ENCODE measurements at places on chromosomes 11 and 22.

DNA sequence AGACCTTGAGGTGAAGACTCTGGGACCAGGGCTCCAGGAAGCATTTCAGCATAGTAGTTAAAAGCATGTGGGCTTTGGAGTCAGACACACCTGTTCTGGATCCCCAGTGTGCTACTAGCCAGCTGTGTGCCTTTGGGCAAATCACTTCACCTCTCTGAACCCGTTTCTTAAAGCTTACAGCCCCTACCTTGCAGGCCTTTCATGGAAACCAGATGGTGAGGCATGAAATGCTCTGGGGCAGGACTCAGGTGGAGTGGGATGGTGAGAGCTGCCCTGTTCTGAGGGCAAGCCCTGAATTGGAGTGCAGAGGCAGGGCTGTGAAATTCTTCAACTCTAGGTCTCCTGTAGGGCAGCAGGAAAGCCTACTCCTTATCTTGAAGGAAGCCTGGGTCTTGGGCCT is 10.5 kb downstream of the UCP2 start:
- no peak for DNase-seq

GRCh38 chr11:116651098-116651736 is 121.6 kb downstream of the BUD13 start:
- no peak for DNase-seq

- no peak for DNase-seq
Observed at GRCh38 chr11:14774721-14775120, 117.3 kb downstream of the CYP2R1 start.

GRCh38 chr11:9462806-9463537 is 2.2 kb downstream of the ZNF143 start:
- no peak for DNase-seq

DNA sequence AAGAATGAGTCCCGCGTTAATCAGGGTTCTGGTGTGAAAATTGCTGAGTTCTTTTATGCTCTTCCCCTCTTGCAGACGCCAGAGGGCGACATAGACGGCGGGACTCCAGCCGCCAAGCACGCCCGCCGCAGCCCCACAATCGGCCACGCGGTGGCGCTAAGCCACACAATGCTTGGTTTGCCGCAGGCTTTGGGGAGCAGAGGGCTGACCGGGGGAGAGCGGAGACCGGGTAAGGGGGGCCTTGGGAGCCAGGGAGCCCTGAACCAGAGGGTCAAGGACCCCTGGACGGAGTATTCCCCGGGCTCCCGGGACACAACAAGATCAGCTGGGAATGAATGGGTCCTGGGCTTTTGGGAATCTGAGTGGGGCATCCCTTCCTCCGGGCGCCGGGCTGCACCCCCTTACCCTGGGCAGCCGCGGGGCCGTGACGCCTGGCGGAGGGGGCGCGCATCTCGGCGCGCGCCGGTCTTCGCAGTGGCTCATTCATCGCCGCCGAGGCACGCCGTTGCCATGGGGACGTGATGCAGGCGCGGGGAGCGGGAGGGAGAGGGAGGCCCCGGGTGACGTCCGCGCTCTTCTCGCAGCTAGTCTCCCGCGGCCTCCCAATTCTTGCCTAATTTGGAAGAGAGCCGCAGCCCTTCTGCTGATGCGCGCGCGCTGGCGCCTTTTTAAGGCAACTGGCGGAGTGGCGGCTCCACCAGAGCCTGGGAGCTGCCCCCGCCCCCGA is 12.2 kb upstream of the NPAS4 start:
- DNase-seq, result peak; percentile 95

- DNase-seq, result no peak
Observed at GRCh38 chr11:76634886-76635285, 35.7 kb downstream of the LRRC32 start.

GRCh38 chr22:50583294-50583861 is 729 bp upstream of the CHKB start:
- no peak for DNase-seq

DNA sequence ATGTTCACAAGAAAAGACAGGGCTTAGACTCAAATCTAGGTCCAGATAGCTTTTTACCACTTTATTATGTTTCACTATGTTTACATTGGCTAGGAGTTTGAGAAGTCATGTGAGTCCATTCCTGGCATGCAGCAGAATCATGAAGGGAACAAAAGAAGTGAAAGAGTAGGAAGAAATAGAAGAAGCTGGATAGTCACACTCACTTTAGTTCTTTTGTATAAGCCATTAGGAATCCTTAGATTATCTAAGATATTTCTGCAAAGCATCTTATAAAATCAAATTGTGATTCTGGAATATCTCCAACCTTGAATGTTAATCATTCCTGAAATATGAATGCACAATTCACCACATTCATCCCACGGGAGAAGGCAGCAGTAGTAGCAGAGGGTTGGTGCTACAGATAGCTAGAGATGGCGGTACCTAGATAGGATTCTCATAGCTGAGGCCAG is 31.9 kb downstream of the MAML2 start:
- DNase-seq, result peak; percentile 46

DNA sequence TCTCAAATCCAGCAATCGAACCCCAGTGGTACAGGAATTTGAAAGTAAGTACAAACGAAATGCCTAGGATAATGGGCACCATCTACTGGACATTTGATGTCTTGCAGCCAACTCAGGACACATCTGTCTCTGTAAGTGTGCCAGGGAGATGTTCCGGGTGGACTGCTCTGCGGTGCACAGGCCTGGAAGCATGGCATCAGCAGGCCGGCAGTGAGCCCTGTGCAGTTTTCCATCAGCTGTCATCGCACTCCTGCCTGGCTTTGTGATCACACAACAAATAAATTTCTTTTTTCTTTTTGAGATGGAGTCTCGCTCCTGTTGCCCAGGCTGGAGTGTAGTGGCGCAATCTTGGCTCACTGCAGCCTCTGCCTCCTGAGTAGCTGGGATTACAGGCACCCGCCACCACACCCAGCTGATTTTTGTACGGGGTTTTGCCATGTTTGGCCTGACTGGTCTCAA is 71.0 kb downstream of the JAM3 start:
- peak; percentile 93 for DNase-seq

DNA sequence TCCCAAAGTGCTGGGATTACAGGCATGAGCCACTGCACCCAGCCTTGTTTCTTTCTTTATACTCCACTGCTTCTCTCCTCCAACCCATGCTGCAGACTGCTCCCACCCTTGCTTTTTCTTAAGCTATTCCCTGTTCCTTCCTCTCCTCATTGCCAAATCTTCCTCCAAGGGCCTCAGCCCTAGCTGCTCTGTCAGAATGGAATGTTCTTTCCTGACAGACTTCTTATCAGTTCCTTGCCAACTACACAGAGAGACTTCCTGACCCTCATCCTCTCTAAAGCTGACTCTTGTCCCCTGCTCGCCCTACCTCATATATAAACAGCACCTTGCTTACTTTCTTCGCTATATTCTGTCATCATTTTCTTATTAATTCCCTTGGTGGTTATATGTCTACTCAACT is 16.9 kb upstream of the PIK3C2A start:
- no peak for DNase-seq
